H4 (cell line): ENCODE measurements at places on chromosomes 6 and 20.

GRCh38 chr20:59158673-59159072, 4.9 kb upstream of the ZNF831 start:
- DNase-seq: no peak

DNA sequence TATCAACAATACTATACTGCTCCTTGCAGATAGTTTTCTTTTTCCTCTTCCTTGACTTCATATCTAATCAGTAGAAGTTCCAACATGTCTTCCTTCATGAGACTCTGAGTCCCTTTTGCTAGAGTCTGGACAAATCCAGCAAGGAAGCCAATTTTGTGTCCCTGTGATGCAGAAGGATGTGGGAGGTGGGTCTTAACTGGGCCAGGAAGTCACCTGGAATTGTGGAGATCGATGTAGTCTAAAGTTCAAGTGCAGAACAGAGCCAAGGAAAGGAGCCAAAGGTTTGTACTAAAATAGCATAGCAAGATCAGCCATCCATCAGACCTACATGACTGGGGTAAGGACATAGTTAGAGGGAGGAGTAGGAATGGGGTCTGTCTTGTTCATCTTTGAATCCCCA, 37.6 kb downstream of the SPTLC3 start:
- DNase-seq: no peak

DNA sequence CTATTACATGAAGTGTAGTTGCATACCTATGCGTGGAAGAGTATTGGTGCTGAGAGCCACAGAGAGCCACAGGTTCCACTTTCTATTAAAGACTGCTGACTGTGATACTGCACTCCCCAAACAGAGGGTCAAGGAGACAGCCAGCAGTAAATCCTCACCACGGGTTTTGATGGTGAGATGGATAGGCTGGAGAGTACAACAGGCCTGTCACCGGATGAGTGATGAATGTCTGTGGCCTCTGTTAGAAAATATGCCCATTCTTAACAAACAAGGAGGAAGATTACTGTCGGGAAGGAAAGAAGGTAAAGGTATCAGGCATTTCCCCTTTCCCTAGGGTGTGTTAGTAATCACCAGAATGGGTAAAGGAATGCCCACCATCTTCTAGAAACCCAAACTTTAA, 286.5 kb downstream of the ALDH8A1 start:
- no peak for DNase-seq

DNA sequence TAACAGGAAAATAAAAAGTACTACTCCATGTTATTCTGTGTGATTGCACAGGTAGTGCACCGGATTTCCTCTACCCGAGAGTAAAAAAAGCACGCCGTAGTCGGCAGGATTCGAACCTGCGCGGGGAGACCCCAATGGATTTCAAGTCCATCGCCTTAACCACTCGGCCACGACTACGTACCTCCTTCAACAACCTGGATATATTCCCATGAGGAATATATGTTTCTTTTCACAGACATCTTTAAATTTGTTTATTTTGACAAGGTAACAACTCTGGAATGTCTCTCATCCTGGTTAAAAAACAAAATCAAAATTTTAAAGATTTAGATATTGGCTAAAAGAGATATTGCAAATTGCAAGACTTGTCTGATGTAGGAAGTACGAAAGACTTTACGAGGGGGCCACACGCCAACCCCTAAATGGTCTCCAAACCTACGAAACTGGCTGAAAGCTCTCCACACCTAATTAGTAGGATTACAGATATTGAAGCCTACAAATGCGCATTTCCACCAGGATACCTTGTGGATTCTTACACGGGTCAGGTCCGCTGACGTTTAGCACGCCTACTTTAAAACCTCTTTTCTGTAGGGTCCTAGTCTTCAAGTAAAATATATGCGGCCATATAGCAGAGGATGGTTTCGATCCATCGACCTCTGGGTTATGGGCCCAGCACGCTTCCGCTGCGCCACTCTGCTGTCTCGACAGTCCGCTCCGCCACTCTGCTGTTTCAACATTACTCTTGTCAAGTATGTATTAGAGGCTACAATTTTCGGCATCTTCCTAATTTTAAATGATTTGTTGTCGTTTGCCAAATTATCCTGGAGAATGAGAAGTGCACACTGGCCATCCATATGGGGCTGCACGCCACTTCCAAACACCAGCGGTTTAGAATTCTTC, 52.2 kb upstream of the BTN3A2 start:
- DNase-seq: peak; percentile 92

- no peak for DNase-seq
These were observed 16.1 kb downstream of the EPB41L1 start for GRCh38 chr20:36170542-36171215.

GRCh38 chr20:15895560-15896084, 677.6 kb downstream of the KIF16B start:
- no peak for DNase-seq

DNA sequence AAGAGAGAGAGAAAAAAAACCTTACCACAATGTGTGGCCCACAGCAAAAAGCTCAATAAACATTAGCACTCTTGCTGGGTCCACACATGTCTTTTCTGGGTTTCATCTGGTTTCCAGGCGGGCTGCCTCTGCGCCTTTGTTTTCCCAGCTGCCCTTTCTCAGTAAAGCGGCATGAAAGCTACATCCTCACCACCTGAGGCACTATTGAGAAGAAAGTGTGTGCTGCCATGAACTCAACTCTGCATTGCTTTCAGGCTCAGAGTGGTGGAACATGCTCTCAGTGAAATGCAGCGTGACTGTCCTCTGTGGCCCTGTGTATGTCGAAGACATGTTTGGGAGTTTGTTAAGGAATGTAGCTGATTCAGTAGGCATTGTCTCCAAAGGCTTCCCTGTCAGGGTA, 102.3 kb downstream of the LYRM2 start:
- no peak for DNase-seq

DNA sequence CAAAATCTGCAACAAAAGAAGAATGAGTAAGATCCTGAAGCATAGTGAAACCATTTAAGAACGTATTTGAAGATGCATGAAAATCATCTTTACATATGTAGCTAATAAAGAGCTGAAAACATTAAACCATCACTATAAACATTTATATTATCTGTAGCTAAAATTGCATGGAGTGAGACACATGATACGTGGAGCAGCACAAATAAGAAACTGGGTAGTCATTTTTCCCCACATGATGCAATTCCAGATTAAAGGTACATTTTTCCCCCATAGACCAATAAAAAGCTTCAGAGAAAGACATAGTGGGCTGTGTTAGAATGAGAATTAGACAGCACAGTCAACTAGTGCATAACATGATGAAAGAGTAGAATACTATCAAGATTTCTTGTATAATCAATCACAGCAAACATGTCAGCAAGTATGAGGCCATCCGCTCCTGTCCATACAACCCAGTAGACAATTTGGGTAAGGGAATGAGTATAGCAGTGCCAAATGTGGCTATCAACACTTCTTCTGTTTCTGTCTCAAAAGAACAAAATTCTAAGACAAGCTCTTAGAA, 67.0 kb downstream of the RSPO3 start:
- no peak for DNase-seq

DNA sequence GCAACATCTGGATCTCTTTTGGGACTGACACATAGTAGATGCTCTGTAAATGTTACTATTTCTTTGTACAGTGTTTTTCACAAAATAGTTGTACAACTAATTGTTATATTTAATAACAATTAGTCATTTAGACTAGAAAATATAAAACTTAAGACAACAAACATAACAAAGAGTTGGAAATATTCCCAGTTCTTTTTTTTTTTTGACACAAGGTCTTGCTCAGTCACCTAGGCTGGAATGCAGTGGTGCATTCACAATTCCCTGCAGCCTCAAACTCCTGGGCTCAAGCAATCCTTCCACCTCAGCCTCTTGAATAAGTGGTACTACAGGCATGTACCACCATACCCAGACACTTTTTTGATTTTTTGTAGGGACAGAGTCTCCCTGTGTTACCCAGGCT, 105.8 kb downstream of the UTRN start:
- DNase-seq: no peak

DNA sequence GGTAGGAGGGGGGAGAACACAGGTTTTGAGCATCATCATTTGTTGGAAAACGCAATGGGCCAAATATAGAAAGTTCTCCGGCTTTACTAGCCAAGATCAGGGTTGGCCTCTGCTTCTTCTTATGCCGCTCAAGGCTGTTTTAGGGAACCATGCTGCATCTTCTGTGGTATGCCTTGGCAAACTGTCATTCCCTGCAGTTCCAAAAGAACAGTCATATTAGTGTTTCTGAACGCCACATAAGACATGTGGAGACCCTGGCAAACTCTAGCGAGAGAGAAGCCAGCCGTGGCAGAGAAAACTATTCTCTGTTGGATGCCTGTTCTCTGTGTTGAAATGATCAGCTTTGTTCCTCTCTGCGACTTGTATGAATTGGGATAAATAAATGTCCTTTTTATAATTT, 10.8 kb downstream of the ACTR5 start:
- no peak for DNase-seq

GRCh38 chr20:45041464-45042337, 59.2 kb downstream of the KCNS1 start:
- peak; percentile 46 for DNase-seq

- DNase-seq: no peak
These were observed 110.9 kb downstream of the GMDS start for GRCh38 chr6:2134554-2134953.

DNA sequence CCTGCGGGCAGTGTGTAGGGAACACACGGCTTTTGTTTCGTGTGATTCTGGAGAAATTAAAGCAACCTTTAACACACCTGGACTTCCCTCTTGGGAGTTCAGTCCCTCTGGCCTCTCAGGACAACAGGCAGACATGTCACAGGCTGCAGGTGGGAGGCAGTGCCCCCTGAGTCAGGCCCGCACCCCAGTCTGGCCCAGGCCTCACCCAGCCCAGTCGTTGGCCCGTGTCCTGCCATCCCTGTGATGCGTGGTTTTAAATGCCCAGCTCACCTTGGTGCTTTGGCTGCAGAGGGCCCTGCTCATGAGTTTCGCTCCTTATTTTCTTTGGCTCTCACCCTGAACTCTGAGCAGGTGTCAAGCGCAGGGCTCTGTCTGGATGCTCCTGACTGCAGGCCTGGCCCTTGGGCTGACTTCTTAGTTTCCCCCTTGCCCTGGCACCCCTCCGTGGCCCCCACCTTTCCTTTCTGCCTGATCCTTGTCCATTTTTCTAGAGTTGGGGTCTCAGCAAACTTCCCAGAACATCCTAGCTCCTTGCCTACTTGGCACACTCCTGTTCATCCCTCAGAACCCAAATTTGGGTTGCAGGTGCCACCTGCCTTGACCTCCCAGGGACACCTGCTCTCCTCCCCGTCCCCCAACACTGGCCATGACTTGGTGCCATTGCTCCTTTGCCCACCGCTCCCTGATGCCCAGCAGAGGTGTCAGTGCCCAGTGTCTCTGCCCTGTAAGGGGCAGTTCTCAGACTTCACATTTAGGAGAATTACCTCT, 2.2 kb upstream of the CABLES2 start:
- no peak for DNase-seq

GRCh38 chr20:25294459-25295385, 46.8 kb downstream of the PYGB start:
- DNase-seq: peak; percentile 43

GRCh38 chr6:13787137-13787536, 27.2 kb downstream of the MCUR1 start:
- DNase-seq: no peak

GRCh38 chr6:116596815-116597214, 19.5 kb upstream of the RSPH4A start:
- no peak for DNase-seq

GRCh38 chr6:169185692-169186485, 67.8 kb downstream of the THBS2 start:
- no peak for DNase-seq

DNA sequence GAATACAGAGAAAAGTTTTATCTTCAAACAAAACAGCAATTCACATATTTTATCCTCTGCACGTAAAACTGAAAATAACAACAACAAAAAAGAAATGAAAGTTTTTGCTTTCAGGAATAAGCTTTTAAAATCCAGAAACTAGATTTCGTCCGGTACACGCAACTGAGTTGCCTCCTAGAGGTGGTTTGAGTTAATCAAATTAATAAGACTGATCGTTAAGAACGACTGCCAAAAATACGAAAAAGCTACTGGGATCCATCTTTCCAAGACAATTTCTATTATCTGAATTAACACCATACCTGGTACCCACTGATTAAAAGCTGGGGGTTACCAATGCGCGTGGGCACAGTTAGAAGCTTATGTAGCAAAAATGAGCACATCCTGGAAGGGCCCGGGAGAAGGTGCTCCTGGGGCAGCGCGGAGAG, 669 bp downstream of the PDCD2 start:
- no peak for DNase-seq

DNA sequence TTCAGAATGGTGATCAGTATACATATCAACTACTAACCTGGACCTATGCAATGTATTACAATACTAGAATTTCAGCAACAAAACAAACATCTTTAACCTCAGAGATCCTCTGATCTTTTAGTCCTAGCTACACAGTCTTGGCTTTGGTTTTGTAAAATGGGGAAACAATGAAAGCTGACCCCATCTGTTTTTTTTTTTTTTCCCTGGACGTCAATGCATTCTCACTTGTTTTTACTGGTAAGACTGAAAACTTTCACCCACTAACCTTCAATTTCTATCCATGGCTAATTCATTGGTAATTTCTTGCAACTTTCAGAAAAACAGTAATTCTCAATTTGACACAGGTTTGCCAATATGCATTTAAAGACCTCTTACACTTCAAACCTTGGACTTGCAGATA, 3.0 kb downstream of the KIF13A start:
- DNase-seq: no peak

GRCh38 chr6:31081872-31082271, 30.5 kb downstream of the C6orf15 start:
- DNase-seq: no peak

DNA sequence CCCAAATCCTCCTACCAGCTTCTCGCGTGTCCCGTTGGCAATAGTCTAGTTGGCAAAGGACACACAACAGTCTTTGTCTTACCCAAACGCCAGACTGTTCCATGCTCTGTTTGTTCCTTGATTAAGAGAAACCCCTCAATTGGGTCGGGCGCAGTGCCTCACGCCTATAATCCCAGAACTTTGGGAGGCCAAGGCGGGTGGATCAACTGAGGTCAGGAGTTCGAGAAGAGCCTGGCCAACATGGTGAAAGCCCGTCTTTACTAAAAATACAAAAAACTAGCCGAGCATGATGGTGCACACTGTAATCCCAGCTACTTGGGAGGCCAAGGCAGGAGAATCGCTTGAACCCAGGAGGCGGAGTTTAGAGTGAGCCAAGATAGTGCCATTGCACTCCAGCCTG, 153.7 kb downstream of the GRM4 start:
- no peak for DNase-seq

DNA sequence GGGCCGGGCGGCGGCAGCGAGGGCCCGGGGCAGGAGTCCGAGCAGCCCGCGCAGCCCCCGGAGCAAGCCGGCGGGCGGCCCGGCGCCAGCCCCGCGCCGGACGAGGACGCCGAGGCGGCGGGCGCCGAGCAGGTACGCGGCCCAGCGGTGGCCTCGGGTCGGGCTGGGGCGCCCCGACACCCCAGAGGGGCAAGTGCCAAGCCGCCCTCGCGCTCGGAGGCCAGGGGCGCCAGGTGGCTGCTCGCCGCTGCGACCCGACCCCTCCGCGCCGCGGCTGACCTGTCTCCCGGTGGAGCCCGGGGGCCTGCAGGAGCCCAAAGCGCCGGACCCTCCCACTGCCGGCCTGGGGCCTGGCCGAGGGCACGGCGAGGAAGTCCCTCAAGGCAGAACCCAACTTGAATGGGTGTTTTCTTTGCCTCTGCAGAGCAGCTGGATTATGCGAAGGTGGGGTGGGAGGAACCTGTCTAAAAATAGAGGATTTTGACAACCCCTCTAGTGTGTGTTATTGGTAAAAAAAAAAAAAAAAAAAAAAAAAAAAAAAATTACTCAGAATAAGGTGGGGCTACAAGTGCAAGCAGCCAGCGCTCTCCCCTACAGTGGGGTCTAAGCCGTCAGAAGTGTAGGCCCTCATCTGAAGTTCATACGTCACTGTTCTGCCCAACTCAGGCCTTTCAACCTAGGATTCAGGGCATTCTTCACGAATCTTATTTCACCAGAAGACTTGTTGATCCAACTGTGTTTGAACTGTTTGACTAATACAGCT, 609 bp downstream of the OGFRL1 start:
- no peak for DNase-seq
